ENCODE measurements at places on chromosomes 2 and 18. TPM values are rescaled to one million over a fixed set of nuclear protein-coding genes. Genes with fewer than 3 reads are reported as not detected.

DNA sequence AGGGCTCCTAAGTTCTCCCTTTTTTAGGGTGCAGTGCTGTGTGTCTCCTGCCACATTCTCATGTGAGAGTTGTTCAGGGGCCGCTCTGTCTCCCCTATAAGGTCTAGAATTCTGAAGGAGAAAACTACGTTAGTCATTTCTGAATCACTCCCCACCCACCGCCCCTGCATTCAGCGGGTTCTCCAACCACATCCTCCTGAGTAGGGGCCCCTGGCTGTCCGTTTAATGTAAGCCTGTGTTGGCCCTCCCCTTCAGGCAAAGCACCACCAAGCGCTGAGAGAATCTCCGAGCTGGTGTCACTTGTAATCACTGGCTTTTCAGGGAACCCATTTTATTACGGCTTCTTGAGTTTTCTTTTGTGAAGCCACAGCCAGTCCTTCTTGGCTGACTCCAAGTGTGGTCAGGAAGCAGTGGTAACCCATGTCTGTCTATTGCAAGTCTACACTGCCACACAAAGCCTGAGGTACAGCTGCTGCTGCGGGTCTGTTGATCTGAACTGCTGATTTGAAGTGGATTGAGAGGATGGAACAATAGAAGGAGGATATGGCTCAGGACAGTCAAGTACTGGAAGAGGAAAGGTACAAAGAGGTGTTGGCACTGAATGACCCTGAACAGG is 16.9 kb downstream of the LCT start:
- no peak for DNase-seq

- no peak for DNase-seq
Measured at GRCh38 chr2:118847762-118848172, 319 bp upstream of the EN1 start.

- DNase-seq, result no peak
Measured at GRCh38 chr2:29596584-29596983, 324.8 kb downstream of the ALK start.

- no peak for DNase-seq
Measured at GRCh38 chr2:6069381-6069780, 377.2 kb downstream of the SOX11 start.

HOXD9 gene
- not detected for total RNA-seq

LYPD6B gene
- 4.5 TPM for total RNA-seq

PSD4 gene
- total RNA-seq, result 3.3 TPM

GRCh38 chr2:218244665-218245064 is 16.1 kb upstream of the GPBAR1 start:
- no peak for DNase-seq

KLHL14 gene
- total RNA-seq, result 53.0 TPM

MAP4K4 gene
- 161 TPM for total RNA-seq

GRCh38 chr2:166042356-166042755 is 85.5 kb downstream of the SCN1A start:
- DNase-seq, result no peak

- DNase-seq, result no peak
Measured at GRCh38 chr2:218345491-218346236, 11.0 kb upstream of the CATIP start.

DNA sequence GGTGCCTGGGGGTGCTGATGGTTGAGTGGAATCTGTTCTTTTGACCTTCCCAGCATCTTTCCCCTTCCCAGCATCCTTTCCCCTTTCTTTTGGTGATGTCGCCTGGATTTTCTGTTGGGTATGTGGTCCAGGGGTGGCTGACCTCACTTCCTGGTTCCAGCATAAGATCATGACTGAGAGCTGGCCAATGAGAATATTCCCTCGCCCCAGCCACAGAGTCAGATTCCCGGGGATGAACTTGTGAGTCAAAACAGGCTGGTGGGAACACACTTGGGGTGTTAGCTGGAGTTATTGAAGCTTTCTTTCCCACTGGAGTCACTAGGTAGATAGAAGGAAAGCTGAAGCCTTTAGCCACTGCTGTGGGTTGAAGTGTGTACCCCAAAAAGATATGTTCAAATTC is 28.0 kb upstream of the FOSL2 start:
- no peak for DNase-seq

UGT1A8 gene
- not detected for total RNA-seq

DNA sequence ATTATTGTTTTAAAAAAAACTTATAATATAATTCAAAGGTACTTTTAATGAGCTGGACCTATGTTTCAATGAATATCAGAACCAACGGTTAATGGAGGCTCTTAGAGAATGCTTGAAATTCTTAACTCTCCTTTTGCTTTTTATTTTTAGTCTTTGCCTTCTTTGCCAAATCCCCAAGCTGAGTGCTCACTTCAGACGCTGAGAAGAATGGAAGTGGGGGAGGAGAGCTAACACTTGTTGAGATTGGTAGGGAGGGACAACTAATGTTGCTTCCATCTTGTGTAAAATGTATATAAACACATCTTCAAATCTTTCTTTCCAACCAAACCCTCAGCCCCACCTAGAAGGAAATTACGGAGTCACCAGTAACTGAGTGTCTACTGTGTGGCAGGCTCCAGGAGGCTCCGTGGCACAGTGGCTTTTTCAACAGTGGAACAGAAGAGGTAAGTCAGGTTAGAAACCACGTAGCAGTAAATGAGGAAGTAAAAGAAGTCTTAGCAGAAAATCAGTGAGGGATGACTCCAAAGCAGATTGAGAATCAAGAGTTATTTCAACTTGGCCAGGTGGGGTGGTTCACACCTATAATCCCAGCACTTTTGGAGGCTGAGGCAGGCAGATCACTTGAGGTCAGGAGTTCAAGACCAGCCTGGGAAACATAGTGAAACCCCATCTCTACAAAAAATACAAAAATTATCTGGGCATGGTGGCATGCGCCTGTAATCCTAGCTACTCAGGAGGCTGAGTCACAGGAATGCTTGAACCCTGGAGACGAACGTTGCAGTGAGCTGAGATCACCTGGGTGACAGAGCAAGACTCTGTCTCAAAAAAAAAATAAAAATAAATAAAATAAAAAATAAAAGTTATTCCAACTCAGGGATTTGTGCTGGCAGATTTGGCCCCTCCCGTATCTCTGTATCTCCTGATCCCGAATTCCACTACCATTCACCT is 45.0 kb upstream of the CREB1 start:
- no peak for DNase-seq

DNA sequence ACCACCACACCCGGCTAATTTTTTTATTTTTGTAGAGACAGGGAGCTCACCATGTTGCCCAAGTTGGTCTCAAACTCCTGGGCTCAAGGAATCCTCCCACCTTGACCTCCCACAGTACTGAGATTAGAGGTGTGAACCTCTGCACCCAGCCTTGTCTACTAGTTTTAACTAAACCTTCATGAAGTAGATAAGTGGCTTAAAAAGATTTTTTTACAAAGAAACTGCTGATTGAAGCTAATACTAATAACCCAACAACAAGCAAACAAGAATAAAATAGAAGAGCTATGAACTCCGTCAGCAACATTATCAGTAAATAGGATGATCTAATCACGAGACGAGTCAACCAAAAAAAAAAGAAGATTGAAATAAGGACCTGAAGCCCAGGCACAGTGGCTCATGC is 18.8 kb downstream of the NDUFB3 start:
- no peak for DNase-seq

DNA sequence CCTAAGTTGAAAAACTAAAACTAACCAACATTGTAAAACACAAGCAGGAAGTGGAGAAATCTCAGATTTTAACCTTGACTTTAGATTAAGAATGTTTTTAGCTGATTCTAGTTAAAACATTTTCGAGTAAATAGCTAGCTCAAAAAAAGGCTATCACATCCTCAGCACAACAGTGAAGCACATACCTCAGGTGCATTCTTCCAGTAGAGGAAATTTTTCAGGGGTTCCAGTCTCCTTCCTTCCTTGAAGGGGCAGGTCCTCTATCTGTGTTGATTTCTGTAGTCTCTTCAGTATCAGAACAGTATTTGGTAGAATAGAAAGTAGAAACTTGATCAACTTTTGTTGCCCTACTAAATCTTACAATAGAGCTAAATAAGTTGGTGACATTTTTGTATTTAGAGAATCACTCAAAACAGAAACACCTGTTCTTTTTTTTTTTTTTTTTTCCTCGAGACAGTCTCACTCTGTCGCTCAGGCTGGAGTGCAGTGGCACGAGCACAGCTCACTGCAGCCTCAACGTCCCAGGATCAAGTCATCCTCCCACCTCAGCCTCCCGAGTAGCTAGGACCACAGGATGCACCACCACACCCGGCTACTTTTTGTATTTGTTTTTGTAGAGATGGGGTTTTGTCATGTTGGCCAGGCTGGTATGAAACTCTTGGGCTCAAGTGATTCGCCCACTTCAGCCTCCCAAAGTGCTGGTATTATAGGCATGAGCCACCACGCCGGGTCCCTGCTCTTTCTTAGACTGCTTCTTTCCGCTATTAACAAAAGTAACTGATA is 6.9 kb upstream of the GPR155 start:
- DNase-seq, result no peak
